NCI-H526 (cell line): ENCODE measurements at places on chromosomes 6 and 20.

DNA sequence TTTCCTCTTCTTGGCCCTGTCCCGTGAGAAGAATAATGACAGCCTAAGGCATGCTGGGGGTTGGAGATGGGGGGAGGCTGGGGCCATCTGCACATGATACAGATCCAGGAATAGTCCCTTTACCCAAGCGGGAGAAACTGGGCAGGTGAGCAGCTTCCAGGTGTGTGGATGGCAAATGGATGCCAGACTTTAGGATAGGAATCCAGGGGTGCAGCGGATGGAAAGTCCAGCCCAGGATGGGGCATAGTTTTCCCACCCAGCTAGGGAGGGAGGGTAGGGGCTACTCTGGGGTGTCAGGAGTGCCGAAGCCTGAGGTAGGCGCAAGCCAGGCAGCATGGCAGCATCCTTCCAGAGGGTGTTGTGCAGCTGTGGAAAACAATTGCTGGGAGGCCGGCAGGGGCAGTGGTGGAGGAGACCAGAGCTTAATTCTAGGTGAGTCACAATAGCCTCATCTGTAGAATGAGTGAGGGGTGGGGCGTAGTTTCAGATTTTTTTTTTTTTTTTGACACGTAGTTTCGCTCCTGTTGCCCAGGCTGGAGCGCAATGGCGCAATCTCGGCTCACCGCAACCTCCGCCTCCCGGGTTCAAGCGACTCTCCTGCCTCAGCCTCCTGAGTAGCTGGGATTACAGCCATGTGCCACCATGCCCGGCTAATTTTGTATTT is 15.4 kb upstream of the FAM110A start:
- DNase-seq = no peak

DNA sequence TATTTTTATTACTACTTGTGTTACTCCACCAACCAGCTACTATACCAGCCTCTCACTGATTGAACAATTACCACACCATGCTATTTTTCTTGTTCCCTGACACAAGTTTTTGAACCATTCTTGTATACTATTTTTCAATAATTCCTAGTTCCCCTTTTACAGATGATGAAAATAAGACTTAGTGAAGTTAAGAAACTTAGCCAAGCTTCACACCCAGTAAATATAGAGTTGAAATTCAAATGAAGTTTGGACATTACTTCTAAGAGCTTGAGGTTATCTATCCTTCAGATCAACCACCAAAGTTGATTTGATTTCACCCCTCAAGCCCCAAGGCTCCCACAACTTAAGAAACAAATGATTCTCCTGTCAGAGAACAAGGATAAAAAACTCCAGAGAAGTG is 13.1 kb upstream of the BCAS1 start:
- no peak for DNase-seq

GRCh38 chr6:139853302-139853992 is 479.0 kb upstream of the CITED2 start:
- no peak for DNase-seq

- no peak for DNase-seq
Measured at GRCh38 chr20:6533351-6533750, 234.1 kb upstream of the BMP2 start.

- DNase-seq = no peak
Measured at GRCh38 chr6:63732336-63732735, 96.7 kb downstream of the PHF3 start.
